ENCODE measurements at places on chromosomes 2 and 18. TPM values are rescaled to one million over a fixed set of nuclear protein-coding genes. Genes with fewer than 3 reads are reported as not detected.

DNA sequence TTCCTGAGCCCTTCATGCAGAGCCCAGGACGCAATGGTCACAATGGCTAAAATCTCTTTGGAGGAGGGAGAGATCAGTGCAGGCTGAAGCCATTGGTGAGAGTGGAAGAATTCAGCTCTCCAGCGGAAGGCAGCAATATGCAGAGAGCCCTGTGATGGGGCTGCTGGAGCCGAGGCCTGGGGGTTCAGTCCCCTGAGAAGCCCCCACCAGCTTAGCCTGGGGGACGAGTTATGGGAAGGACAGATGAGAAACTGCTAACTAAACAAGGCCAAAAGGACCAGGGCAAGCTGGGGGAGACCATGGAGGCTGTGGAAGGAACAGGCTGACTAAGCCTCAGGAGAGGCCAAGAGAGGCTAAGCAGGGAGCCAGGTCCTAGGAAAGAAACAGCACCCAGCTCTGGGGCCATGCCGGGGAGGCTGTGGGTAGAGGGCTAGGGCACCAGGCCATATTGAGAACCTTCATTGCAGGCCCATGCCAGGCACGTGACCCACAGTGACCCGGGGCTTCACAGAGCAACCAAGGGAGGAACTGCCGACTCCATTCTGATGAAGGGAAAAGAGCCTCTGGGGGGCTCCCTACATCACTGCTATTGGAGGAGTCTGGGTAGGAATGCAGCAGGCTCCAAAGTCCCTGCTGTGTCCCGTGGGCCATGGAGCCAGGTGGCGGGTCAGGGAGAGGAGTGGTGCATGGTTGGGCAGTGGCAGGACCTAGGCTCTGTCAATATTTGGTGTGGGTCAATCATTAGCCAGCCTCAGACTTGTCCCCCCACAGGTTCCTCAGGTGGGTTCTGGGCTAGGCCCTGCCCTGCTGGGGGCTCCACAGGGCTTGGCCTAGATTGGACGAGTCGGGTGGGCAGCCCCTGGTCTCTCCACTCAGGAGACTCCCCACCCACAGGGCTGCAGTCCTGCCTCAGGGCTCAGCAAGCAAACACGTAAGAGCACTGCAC is 19.8 kb downstream of the PROC start:
- no peak for DNase-seq

DNA sequence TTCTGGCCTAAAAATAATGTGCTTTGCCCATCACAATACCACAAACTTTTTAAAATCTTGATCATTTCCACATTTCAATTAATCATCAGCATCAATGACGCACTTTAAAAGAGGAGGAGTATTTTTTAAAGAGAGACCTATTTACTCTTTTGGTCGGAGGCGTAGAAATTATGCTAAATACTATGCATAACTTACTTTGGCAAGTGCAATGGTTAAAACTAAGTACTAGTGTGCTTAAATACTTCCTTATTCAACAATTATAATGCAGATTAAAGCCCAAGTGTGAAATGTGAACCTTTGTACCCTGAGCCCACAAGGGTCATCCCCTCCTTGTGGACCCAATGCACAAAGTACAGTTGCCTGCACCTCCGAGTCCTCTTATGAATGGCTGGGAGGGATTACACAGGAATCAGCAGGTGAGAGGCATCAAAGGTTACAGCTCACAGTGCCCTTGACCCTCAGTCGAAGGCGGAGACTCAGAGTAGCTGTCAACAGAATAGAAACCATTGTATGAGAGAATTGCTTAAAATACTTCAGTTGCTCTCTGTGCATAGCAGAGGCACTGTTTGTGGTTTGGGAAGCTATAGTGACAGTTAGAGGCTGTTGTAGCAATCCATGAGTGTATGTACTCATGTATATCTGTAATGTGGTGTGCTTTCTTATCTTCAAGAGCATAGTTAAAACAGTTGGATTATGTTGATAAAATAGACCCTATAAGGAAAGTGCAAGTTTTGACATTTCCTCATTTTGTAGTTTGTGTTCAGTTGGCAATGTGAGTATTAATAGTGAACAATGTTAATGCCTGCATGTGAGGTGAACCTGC is 151.7 kb upstream of the ITGA4 start:
- no peak for DNase-seq

Gene TSGA10
- 2.3 TPM for total RNA-seq

Gene ZFP36L2
- 123 TPM for total RNA-seq

DNA sequence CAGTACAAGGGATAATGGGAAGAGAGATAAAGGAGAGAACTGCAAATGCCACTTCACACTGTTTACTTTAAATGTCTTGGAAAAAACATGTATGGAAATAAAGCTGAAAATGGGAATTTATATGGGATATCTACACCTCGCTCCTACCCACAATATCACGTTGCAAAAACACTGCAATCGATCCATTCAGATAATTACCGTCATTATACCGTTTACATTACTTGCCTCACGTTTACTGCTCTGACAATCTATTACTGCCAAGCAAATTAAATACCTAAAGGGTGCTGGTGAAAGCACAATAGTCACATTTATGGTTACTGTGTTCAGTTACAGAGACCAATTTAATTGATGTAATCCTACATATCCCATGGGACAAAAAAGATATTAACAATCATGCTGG is 214.7 kb upstream of the LYPD1 start:
- DNase-seq, result no peak

- DNase-seq, result no peak
Observed at GRCh38 chr2:150618245-150618895, 130.9 kb upstream of the RND3 start.

Gene TUBA4B
- total RNA-seq, result not detected

Gene C2orf76
- total RNA-seq, result 12.1 TPM

Gene IL1RL1
- total RNA-seq, result 16.2 TPM

DNA sequence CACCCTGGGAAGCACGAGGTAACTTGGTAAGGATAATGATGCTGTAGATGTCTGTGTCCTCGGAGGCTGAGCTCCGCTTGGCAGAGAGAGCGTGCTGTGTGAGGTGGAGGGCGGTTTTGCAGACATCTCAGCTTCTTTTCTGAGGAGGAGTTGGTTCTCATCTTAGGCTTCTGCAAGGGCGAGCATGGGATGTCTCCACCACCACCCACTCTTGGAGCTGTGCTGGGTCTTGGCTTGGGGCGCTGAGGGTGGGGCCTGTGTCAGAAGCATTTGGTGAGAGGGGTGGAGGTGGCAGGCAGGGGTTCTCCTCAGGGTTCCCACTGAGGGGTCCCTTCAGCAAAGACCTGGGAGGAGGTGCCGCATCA is 9.2 kb downstream of the OXER1 start:
- peak; percentile 76 for DNase-seq

Gene RGPD6
- 20.8 TPM for total RNA-seq

Gene UGGT1
- total RNA-seq, result 43.0 TPM

Gene CLHC1
- total RNA-seq, result 7.1 TPM

Gene NAT8
- not detected for total RNA-seq

GRCh38 chr2:197369228-197369932 is 58.8 kb upstream of the ANKRD44 start:
- no peak for DNase-seq

- no peak for DNase-seq
Observed at GRCh38 chr2:196399722-196400691, 228.6 kb upstream of the STK17B start.

DNA sequence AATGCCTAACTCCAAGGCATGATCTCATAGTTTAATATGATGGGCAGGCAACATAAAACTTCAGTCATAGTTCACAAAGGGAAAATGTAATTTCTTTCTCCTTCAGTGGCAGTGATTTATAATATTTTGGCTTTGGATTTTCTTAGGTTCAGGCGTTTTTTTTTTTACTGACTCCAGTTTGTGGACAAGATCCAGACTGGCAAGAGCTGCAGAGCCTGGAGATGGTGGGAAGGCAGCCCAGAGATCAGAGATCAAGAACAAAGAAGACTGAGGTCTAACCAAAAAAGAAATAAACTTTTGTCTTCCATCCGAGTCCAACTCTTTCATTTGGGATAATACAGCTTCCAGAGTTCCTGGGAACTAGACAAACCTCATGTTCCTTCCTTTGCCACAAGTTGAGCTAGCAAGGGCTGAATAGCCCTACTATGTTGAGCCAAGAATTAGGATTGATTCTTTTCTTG is 215.3 kb upstream of the SETBP1 start:
- DNase-seq, result no peak

DNA sequence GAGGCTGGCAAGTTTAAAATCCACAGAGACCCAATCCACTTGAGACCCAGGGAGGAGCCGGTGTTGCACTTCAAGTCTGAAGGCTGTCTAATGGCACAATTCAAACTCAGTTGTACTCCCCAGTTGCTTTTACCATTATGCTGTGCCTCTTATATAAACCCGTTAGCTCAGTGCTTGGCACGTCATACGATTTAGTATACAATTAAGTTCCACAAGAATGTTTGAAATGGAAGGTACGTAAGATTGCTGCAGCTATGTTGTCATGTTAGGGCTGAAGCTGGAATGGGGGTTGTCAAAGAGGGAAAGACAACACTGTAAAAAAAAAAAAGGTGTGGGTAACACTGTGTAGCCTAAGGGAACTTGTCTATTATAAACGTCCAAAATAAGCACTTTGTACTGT is 30.2 kb downstream of the LIMS1 start:
- DNase-seq, result no peak

DNA sequence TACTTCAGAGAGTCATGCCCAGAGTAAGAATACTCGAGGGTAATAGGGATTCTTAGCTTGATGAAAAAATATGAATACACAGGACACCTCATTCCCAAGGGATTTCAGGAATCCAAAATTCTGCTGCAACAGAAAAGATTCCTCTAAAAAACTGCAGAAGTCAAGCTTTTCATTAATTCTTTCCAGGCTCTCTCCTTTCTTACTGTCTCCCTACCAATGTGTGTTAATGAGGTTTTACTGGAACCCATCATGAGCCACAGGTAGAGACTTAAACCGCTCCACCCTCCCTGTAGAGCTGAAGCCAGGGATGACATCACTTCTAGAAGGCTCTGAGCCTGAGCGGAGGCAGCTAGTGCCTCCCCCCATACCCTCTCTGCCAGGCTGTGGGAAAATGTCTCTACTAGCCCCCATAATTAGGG is 3.4 kb downstream of the SDC1 start:
- DNase-seq, result peak; percentile 31

DNA sequence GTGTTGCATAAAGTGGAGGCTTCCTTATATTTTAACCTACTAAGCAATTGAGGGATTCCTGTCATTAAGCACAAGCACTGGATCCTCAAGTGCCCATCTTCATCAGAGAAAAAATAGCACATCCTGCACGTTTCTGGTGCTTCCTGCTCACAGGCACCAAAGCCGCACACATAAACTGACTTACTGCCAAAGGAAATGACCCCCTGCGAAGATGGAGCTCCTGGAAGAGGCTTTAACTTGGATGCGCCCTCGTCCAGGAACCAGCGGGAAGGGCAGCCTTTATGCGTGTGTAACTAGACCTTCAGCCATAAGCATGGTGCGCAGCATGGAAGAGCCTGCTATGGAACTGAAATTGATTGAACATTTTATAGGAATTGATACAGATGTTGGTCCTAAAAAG is 188.7 kb downstream of the FTCDNL1 start:
- no peak for DNase-seq

Gene COL4A3
- total RNA-seq, result 0.42 TPM

Gene GALR1
- total RNA-seq, result under 0.01 TPM

Gene HOXD10
- 10.1 TPM for total RNA-seq

All from posterior vena cava (tissue), 2 donors.